ENCODE measurements at places on chromosomes 13 and 19. TPM values are rescaled to one million over a fixed set of nuclear protein-coding genes. Genes with fewer than 3 reads are reported as not detected.

DNA sequence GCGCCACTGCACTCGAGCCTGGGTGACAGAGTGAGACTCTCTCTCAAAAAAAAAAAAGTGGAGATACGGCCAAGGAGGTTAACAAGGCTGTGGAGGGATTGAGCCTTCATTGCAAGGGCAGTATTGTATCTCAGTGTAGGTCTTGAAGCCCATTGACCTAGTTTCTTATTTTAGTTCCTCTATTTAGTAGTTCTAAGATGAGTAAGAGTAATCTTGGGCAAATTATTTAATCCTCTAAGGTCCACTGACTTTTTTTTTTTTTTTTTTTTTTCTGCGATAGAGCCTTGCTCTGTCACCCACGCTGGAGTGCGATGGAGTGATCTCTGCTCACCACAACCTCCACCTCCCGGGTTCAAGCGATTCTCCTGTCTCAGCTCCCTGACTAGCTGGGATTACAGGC lies 14.3 kb upstream of the ILF3 start:
- no peak for DNase-seq

GRCh38 chr13:60109285-60109684 lies 54.4 kb downstream of the DIAPH3 start:
- DNase-seq, result no peak

GRCh38 chr19:47518139-47518538 lies 3.3 kb upstream of the NAPA start:
- DNase-seq, result no peak

GRCh38 chr13:60453490-60453889 lies 56.5 kb downstream of the TDRD3 start:
- no peak for DNase-seq

DNA sequence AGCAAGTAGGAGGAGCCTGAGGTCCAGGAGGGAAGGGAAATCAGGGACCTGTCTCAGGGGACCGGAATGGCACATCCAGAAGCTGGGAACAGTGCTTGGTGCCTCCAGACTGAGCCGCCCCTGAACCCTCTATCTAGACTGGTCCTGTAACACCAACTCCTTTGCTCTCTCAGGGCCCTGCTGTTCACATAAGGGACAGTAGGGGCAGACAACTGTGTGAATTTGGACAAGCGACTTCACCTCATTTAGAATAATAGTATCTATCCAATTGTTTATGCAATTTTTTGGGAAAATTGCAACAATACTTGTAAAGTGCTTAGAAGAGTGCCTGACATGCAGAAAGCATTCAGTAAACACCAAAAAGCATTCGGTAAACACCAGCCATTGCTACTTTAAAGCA lies 14.0 kb downstream of the SYMPK start:
- peak; percentile 30 for DNase-seq

DNA sequence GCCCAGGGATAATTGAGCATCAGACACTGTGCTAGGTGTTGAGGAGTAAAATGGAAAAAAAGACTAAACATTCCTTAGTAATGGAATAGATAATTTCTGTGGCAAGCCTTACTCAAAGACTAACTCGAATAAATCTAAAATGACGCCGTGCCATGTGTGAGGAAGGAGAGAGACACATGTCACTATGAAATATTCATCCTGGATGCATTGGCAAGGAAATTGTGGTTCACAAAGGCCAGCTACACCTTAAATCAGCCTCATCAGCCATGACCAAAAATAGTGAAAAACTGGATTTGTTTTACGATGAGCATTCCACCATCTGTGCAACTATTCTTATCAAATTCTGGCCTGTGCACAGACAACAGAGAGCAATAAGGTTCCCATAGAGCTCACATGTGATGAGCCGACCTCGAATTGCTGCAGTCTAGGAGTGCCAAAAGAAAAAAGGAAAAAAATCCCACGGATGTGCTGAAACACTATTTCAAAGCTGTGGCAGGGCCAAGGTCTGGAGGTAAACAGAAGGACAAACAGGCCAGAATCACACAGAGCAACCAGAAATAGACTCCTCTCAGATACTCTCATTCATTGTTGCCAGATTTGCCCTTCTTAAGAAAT lies 505.7 kb downstream of the EFNB2 start:
- DNase-seq, result no peak

GRCh38 chr19:49340865-49341718 lies 5.9 kb downstream of the CD37 start:
- no peak for DNase-seq

DNA sequence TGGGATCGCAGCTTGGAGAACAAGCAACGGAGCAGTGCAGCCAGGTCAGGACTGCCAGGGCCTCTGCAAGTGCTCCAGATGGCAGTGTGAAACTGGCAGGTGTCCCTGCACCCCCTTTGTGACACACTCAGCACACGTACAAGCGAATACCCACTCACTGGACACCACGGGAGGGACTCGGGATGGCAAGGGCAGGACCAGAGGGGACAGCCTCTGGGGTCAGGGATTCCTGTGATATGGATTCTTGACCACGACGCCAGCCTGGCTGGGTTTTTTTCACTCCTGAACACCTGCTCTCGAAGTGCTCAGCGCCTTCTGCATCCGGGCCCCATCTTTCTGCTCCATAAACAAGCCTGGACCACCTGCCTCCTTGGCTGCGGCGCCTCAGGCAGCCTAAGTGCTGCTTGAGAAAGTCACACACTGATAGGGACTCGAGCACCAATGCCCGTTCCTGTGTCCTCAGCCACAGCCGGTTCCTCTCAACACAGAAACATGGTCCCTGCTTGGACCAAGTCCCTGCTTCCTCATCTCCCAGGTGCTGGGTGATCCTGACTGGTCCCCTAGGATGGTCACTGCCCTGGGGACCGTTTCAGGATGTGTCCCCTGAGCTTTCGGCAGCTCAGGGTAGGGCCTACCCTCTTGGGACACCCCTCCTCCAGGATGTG lies 22.0 kb downstream of the ELAVL1 start:
- no peak for DNase-seq

- DNase-seq, result no peak
Measured at GRCh38 chr19:38719761-38720558, 24.3 kb downstream of the CAPN12 start.

- no peak for DNase-seq
Measured at GRCh38 chr19:4295972-4296771, 6.0 kb downstream of the TMIGD2 start.

- peak; percentile 6 for DNase-seq
Measured at GRCh38 chr19:13952931-13953531, 722 bp downstream of the DCAF15 start.

GRCh38 chr19:658916-659839 lies 3.8 kb downstream of the RNF126 start:
- no peak for DNase-seq

DNA sequence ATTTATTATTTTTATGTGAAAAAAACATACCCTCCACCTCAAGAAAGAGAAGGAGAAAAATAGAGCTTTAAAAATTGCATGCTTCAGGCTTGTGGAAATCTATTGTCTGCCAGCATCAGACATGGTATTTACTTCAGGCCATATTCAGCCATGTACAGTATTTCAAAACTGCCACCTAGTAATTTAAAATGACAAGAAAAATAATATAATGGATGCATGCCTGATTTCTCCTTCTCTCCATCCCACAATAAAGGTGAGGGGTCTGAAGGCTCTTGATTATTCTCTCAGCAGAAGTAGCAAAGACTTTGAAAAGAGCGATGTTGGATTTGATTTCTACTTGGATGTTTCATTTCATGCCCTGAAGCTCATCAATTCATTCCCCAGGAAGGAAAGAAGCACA lies 250.7 kb downstream of the TBC1D4 start:
- DNase-seq, result no peak

DNA sequence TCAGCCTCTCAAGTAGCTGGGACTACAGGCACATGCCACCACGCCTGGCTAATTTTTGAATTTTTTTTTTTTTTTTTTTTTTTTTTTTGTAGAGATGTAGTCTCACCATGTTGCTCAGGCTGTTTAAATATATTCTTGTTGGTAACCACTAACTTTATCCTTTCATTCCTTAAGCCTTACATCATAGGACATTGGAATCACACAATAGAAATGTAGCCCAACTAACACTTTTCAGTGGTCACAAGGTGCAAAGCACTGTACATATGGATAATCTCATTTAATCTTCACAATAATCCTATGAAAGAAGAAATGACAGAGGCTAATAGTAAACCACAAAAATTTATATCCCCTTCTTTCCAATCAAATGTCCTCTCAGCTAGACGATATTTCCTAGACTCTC lies 417.8 kb upstream of the DACH1 start:
- DNase-seq, result no peak

DNA sequence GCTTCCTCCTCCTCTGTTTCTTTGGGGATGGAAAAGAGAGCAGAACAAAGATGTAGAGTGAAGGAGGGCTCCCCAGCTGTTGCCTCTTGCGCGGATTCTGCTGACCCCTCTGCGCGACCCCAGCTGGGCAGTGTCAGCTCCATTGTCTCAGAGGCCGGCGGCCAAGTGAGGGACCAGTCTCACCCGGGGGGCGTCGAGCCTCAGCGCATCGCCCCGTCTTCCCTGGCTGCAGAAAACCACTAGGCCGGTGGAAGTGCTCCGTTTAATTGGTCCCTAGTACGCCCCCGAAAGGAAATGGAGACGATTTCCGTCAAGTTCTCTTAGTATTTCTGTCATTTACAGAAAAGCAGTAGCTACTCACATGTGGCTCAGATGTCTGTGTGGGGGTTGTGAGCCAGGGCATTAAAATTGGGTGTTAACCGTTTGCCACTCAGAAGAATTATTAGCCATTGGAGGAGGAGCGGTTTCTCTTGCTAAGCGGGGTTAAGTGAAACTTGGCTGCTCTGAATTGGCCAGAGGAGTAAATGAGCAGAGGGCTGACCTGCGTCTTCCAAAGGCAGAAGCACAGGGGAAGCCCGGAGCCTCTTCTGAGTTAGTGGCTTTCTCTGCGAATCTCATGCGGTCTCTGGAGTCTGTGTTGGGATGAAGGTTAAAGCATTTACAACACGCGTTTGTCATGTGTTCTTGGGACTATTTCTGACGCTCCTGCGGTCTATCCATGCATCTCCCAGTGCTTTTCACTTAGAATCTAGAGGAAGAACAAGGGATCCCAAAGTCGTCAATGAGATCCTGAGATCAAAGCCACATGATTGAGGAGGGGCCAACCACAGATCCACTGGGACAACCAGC lies 132.8 kb upstream of the MYO16 start:
- peak; percentile 51 for DNase-seq

GRCh38 chr13:41696163-41697003 lies 239.0 kb downstream of the RGCC start:
- DNase-seq, result peak; percentile 14

DNA sequence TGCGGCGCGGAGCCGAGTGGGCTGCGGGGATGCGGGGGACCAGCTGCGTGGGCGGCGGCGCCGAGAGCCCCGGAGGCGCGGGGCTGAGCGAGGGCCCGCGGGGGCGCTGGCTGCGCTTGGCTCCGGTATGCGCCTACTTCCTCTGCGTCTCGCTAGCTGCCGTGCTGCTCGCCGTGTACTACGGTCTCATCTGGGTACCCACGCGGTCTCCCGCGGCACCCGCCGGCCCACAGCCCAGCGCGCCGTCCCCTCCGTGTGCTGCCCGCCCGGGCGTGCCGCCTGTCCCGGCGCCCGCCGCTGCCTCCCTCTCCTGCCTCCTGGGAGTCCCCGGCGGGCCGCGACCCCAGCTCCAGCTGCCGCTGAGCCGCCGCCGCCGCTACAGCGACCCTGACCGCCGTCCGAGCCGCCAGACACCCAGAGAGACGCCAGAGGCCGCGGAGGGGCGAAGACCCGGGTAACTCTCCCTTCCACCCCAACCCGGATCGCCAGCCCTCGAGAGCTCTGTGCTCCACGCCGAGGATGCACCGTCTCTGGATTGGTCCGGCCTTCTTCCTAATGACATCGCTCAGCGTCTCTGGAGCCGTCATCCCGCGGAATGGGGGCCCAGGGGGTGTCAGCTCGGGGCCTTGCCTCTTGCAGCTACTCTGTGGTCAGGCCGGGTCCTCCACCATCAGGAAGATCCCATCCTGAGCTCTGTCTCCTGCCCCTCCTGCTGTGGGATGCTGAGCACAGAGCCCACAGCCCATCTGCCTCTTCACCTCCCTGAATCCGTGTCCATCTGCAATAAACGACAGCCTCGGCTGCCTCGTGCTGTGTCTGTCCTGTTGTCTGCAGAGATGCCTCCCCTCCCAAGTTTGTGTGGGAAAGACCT lies 441 bp downstream of the INAFM1 start:
- no peak for DNase-seq

DNA sequence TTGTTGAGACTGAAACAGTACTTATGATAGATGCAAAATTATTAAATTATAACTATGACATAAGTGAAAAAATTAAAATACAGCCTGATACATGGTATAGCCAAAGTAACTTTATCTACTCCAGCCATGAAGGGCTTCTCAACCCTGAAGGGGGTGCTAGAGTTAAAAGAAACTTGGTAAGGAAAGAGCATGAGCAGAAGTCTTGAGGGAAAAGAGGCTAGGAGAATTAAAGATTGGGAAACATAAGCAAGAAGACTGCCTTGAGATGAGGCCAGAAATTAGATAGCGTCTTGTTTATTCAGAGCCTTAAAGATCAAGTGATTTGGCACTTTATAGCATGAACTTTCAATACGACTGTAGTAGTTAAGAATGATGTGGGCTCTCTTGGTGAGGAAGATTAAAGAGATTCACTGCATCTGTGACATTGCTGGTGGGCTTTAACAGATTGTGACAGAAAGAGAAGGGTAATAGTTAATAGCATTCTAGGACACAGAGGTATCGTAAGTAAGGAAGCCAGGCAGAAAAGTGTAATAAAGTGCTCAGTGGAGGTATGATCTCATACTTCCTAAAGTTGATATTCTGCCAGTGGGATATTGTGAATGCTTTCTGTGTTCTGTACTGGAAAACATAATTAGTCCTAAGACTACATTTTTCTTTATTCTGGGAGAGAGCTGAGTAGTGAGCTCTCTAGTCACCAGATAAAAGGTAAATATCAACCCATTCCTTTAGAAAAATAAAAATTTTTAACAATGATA lies 385.4 kb upstream of the PRR20A start:
- DNase-seq, result peak; percentile 64

The SPACA4 gene
- not detected for total RNA-seq

The ADGRE3 gene
- not detected for total RNA-seq

The INSL3 gene
- not detected for total RNA-seq

The RDH8 gene
- 0.53 TPM for total RNA-seq

The TJP3 gene
- total RNA-seq, result 0.21 TPM

The CFAP97D2 gene
- total RNA-seq, result not detected

The CNN2 gene
- total RNA-seq, result 11.7 TPM

The KLK15 gene
- not detected for total RNA-seq
